Osteoblast (primary cell): ENCODE measurements at places on chromosomes 7 and 10.

DNA sequence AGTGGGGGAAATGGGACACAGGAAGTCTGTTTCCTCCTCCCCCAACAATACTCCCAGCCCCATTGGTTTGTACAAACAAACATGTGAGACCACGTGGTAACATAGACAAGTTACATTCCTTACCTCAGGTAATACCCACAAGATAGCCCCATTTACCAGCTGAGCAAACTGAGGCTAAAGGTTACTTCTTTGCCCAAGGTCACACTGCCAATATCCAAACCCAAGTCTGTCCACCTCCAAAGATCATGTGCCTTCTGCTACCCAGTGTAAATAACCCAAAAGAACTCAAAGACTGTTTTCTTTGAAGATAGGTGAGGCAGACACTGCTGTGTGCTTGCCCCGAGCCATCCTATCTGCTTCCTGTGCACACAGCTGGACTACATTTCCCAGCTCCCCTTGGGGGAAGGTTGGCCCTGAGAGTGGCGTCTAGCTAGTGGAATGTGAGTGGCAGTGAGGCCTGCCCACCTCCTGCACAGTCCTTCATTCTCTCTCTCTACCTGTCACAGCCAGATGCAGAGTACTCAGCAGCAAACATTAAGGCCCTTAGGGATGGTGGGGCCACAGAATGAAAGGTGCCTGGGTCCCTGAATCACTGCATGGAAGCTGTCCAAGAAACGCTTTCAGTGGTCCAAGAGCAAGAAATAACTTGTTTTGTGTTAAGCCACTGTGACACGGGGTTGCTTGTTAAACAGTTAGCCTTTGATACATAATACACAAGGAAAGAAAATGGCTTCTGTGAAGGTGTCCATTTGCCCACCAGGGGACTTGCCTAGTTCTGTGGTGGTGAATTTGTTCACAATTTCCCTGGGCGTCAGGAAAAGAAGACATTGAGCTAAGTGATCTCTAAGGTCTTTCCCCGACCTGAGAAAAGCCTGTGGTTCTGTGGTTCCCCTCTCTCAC lies 257.7 kb upstream of the NFE2L3 start:
- peaks cover 9% of the 10 kb centered on the region for H3K4me1 ChIP-seq
- peaks cover 9% of the 10 kb centered on the region for H3K27me3 ChIP-seq
- H3K27ac ChIP-seq: no peak overlapping the region
- no peak overlapping the region for H3K4me3 ChIP-seq
- no peak for DNase-seq

- H3K4me3 ChIP-seq: no peak overlapping the region
- DNase-seq: peak; percentile 67
- H3K27me3 ChIP-seq: no peaks in the 10 kb centered on the region
- no peak overlapping the region for H3K27ac ChIP-seq
- H3K4me1 ChIP-seq: no peaks in the 10 kb centered on the region
- no peaks in the 10 kb centered on the region for H3K36me3 ChIP-seq
These were observed 66.8 kb downstream of the MAD1L1 start for GRCh38 chr7:2165610-2166594.

- H3K4me1 ChIP-seq: no peaks in the 10 kb centered on the region
- no peaks in the 10 kb centered on the region for H3K27me3 ChIP-seq
These were observed 762.5 kb downstream of the SORCS1 start for GRCh38 chr10:106401967-106402366.

GRCh38 chr7:1586126-1586826 lies 16.4 kb upstream of the PSMG3 start:
- H3K27me3 ChIP-seq: peaks cover 34% of the 10 kb centered on the region
- peak; percentile 46 for DNase-seq
- H3K36me3 ChIP-seq: no peaks in the 10 kb centered on the region
- no peaks in the 10 kb centered on the region for H3K4me1 ChIP-seq

DNA sequence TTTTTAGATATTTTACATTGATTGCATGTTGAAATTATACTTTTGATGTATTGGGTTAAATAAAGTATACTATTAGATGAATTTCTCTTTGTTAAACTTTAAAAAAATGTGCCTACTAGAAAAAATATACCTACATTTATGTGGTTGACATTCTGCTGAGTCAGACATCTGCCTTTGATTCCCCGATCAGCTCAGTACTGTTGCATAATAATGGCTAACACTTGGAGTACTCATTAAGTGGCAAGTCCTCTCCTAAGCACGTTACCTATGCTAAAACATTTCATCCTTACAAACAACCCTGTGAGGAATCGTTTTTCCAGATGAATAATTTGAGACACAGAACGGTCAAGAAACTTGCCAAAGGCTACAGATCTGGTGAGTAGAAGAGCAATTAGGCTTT lies 14.0 kb upstream of the SEM1 start:
- no peak overlapping the region for H3K4me3 ChIP-seq
- no peaks in the 10 kb centered on the region for H3K36me3 ChIP-seq
- no peaks in the 10 kb centered on the region for H3K27me3 ChIP-seq
- DNase-seq: no peak
- H3K4me1 ChIP-seq: no peaks in the 10 kb centered on the region
- H3K27ac ChIP-seq: no peak overlapping the region

- no peak for DNase-seq
- H3K4me3 ChIP-seq: no peak overlapping the region
- peaks cover 15% of the 10 kb centered on the region for H3K4me1 ChIP-seq
- no peaks in the 10 kb centered on the region for H3K27me3 ChIP-seq
- H3K36me3 ChIP-seq: no peaks in the 10 kb centered on the region
These were observed 115.5 kb downstream of the RTKN2 start for GRCh38 chr10:62153191-62153590.

GRCh38 chr10:119323085-119324016 lies 116.0 kb downstream of the GRK5 start:
- no peaks in the 10 kb centered on the region for H3K4me1 ChIP-seq
- H3K27ac ChIP-seq: no peak overlapping the region
- no peaks in the 10 kb centered on the region for H3K36me3 ChIP-seq
- peak; percentile 57 for DNase-seq
- H3K27me3 ChIP-seq: no peaks in the 10 kb centered on the region

DNA sequence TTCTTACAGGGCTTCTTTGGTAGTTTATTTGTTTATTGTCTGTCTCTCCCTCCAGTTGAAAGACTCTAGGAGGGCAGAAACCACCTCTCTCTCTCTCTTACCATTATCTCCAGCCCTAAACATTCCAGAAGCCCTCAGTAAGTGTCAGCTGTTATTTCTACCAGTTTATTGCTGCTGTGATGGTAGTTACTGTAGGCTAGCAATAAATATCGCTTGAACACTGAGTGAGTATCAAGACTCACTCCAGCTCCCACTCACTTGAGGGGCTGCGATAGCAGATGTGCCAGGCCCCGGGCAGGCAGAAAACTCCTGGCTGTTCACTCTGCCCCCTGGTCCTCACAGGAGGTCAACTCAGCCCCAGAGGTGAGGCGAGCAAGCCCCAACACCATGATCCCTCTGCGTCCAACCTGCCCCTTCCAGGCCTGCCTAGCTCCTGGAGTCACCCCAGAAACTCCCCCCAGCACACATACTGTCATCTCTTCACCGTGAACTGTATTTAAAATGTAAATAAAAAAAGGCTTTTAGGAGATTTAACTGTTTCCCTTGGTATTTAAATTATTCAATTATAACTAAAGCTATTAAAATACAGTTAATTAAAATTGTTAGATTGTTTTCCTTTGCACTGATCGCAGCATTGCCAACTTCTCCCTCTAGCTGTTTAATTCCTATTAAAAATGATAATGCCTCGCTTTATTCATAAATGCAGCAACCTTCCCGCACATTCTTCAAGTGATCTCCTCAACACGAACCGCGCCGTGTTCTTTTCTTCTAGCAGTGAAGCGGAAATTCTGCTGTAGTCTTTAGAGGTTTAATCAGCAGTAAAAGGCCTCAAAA lies 321.1 kb upstream of the ZMIZ1 start:
- no peak overlapping the region for H3K4me3 ChIP-seq
- peaks cover 32% of the 10 kb centered on the region for H3K27me3 ChIP-seq
- no peak overlapping the region for H3K27ac ChIP-seq
- H3K36me3 ChIP-seq: no peaks in the 10 kb centered on the region
- no peak for DNase-seq

DNA sequence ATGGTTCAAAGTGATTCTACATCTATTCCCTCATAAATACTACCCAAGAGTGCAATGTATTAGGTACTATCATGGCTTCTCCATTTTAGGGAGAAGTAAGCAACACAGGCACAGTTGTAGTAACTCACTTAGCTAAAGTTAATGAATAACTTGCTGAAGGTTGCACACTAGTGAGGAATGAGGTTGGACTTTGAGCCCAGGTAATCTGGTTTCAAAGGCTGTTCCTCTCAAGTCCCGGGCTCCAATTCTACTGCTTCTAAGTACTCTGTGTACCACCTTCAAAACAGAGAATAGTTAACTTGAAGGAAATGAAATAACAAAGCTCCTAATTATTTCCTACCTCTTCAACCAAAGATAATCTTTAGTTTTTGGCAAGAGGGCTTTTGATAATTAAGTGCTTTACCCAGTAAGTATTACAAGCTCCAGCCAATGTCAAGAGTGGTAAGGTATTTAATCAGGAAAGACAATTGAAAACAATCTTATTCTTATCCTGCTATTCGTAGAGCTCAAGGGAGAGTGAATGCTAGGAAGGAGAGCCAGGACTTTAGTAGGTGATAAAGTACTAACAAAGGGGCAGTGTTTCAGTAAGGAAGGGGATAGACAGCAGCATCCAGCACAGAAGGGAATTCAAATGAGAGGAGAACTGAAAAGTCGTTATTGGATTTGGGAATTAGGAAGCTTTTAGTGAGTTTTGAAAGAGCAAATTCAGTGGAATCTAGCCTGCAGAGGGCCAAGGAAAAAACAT lies 158.2 kb upstream of the PTPRZ1 start:
- no peaks in the 10 kb centered on the region for H3K36me3 ChIP-seq
- DNase-seq: no peak
- H3K4me3 ChIP-seq: no peak overlapping the region

DNA sequence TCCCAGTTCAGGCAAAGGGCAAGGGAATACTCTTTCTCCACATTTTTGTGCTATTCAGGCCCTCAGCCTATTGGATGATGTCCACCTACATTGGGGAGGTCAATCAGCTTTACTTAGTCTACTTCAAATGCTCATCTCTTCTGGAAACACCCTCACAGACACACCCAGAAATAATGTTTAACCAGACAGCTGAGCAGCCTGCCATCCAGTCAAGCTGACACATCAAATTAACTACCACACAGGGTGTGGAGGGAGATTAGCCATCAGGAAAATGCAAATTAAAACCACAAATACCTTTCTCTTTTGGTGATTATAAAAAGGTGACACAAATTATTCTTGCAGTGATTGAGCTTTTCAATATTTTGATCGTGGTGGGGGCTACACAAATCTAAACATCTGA lies 74.7 kb upstream of the FZD8 start:
- no peak overlapping the region for H3K27ac ChIP-seq
- H3K4me3 ChIP-seq: no peak overlapping the region
- peaks cover 2% of the 10 kb centered on the region for H3K27me3 ChIP-seq

DNA sequence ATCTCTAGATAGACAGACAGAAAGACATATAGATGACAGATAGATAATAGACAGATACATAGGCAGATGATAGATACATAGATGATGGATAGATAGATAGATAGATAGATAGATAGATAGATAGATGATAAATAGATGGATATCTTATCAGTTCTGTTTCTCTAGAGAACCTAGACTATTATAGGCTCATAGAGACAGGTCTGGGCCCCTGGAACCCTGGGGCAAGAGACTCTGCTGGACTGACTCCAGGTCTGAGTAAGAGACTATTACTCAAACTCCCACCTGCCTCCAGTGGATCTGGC lies 58.3 kb downstream of the FRMPD2 start:
- H3K27me3 ChIP-seq: no peaks in the 10 kb centered on the region
- DNase-seq: no peak
- no peak overlapping the region for H3K4me3 ChIP-seq
- H3K27ac ChIP-seq: no peak overlapping the region

DNA sequence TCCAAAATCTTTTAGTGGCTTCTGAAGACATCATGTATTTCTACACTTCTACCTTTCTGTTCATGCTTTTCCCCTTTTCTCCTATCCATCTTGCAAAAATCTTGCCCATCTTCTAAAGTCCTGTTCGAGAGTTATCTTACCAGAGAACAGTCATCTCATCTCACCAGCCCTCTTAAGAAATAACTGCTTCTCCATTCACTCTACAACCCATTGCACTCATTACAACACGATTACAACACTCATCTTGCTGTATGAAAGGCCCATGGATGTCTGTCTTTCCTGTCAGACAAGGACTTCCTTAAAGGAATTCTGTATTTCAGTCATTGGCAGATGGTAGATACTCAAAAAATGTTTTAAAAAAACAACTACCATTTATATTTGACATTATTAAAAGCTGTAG lies 30.8 kb downstream of the ZNF438 start:
- no peak overlapping the region for H3K4me3 ChIP-seq
- no peak for DNase-seq
- H3K27me3 ChIP-seq: no peaks in the 10 kb centered on the region
- no peak overlapping the region for H3K27ac ChIP-seq

GRCh38 chr10:17943033-17943745 lies 8.5 kb upstream of the SLC39A12 start:
- no peak for DNase-seq
- H3K27me3 ChIP-seq: peaks cover 3% of the 10 kb centered on the region
- no peaks in the 10 kb centered on the region for H3K36me3 ChIP-seq

DNA sequence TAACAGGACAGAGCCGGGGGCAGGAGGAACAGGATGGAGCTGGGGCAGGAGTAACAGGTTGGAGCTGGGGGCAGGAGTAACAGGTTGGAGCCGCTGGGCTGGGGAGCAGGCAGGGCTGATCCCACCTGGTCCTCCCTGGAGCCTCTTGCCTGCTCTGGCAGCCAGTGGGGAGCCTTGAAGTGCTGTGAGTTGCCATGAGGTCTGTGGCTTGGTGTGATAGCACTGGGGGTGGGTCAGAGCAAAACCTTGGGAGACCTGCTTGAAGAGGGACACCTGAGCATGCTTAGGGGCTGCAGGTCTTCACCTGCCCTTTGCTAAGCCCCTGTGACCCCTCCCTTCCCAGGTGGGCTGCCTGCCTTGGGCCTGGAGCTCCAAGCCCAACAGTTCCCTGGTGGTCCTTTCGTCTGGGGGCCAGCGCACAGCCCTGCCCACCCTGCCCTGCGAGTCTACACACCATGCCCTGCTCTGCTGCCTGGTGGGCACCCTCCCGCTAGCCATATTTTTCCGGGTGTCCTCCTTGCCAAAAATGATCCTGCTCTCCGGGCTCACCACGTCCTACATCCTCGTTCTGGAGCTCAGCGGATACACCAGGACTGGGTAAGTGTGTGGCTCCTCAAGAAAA lies 111.6 kb downstream of the ADCY1 start:
- no peaks in the 10 kb centered on the region for H3K27me3 ChIP-seq
- no peaks in the 10 kb centered on the region for H3K36me3 ChIP-seq
- no peak for DNase-seq
- H3K27ac ChIP-seq: no peak overlapping the region

GRCh38 chr7:104795616-104796398 lies 218.2 kb upstream of the KMT2E start:
- H3K4me3 ChIP-seq: no peak overlapping the region
- no peak for DNase-seq
- no peak overlapping the region for H3K27ac ChIP-seq
- no peaks in the 10 kb centered on the region for H3K36me3 ChIP-seq
